Stimulated activated CD8-positive, alpha-beta memory T cell treated with anti-CD3 and anti-CD28 coated beads, Interleukin-15, amount 100 ng/mL, for 24 hours (primary cell): ENCODE measurements at places on chromosomes 1 and 21.

DNA sequence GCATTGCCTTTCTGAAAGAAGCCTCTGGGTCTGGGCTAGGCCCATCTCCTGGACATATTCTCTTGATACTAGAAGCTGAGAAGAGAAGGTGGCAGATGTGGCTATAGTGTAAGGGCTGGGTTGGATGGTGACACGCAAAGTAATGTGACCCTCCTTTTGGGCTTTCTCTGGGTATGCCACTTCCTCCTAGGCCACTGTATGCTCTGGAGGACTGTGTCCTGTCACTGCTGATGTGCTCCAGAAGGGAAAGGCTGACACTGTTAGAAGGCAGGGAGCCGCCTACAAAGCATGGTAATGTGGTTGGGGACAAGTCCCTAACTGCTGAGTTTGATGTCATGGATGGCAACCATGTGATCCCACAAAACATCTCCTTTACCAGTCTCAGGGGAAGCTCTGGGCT is 112.1 kb downstream of the BCAR3 start:
- DNase-seq: no peak

- DNase-seq: no peak
Observed at GRCh38 chr1:163305441-163305840, 16.3 kb upstream of the NUF2 start.

- no peak for DNase-seq
Observed at GRCh38 chr1:26824731-26825130, 1.8 kb upstream of the ZDHHC18 start.

DNA sequence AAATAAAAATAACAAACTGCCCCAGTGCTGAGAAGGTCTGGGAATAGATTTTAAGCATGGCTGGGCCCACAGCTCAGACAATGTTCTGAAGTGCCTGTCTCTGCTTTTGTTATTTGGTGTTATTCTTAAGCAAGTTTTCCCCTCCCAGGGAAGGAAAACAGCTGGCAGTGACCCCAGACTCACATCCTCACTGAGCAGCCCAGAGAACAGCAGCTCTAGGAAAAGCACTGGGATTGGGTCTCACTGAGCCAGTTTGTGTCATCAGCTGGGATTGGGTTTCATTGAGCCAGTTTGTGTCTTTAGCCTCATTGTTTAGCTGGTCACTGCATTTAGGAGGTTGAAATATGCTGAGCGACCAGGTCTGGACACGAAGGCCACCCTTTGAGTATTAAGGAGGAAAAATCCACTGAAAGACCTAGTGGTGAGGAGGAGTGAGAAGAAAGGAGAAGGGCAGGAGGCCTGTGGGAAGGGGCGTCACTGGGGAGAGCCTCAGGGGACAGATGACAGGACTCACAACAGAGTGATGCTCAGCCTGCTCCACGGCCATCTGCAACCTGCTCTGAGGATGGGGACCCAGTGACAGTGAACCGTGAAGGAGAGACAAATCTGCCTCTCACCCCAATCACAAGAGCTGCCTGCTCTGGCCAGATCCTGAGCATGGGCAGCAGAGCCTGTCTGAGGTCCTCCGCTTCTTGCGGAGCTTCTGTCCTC is 103.8 kb downstream of the TOMM20 start:
- DNase-seq: no peak

DNA sequence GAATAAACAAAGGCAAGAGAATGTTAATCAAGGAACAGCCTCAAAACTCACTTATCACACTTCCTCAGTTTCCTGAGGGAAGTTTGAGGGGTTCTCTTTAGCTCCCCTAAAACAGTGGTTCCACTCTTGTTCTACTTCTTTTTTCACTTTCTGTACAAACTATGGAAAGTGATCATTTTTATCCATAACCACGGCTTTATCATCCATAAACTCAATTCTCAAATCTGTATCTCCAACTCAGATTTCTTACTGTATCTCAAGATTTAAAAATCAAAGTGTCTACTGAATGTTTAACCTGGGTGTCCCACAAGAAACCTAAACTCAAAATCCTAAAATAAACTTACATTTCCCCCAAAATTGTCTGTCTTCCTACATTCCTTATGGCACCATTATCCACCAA is 3.9 kb downstream of the PFDN2 start:
- no peak for DNase-seq

DNA sequence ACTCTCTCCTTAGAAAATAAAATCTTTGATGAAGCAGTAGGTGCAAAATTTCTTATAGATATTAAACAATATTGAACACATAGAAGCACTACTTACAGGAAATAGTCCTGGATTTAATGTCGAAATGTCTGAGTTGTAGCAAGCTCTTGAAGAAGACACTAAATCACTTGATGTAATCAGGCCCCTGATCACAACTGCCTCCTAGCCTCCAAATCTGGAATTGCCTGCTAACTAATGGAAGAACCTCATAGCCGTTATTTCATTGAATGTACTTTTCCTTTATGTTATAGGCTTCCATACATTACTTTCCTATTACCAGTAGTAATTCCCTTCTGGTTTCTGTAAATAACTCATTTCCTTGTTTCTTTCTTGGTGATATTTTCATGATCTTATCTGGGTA is 675.7 kb upstream of the CHRM3 start:
- DNase-seq: no peak

GRCh38 chr1:152495066-152495675 is 15.4 kb upstream of the LCE5A start:
- DNase-seq: no peak

DNA sequence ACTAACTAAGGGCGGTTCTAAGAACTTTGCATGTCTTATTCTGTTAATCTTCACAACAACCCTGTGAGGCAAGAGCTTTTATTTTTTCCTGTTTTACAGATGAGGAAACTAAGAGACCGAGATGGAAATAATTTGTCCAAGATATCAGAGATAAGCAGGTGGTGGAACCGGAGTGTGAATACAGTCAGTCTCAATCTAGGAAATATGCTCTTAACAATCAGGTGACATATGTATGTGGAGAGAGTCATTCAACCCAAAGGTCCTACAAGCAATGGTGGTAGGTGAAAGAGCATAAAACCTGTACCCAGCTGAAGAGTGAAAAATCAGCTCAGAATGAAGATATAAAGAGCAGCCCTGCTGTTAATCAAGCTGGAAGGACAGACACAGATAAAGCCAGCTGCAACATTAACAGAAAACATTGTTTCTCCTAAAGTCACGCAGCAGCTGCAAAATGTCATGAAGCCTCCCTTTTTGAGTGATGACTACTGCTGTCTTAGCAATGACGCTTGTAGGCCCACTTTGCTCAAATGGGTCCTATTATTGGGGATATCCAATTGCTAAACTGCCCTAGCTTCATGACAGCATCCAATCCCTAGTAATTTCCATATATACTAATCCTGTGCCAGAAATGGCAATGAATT is 30.5 kb upstream of the FCAMR start:
- no peak for DNase-seq

DNA sequence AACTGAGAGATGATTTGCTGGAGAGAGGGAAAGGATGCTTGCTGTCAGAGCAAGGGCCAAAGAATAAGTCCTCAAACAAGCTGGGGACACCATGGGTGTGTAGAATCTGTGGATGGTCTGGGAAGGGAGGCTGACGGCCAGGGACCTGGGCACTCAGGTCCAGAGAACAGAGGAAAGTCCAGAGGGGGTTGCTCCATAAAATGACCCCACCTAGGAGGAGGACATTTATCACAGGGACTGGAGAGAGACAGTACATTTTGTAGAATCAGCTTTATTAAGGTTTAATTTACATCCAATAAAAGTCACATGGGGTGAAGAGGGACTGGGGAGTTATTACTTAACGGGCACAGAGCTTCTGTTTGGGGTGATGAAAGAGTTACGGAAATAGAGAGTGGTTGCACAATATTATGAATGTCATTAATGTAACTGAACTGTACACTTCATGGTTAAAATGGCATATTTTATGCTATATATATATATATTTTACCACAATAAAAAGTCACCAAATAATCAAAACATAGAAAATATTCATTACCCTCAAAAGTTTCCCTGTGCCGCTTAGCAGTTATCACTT is 73.0 kb upstream of the ABCD3 start:
- DNase-seq: no peak

DNA sequence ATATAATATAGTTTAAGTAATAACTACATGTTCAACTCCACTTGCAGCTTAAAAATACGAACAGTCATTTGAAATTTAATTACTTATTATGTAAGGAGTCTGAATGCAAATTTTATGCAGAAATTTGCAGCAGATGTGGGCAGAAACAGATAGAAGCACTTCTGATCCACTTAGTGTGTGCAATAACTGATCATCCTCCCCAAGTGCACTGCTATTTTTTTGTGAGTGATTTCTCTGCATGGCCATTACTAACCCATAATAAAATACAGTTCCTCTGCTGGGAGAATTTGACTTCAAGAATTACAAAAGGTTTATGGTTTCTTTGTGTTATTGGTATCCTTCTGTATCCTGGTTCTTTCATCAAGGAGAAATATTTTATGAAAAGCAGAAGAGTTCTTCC is 611.5 kb upstream of the RGS18 start:
- DNase-seq: no peak

- DNase-seq: no peak
Observed at GRCh38 chr1:94654031-94654430, 112.5 kb upstream of the F3 start.

GRCh38 chr1:109668123-109668775 is 392 bp downstream of the GSTM2 start:
- DNase-seq: no peak

GRCh38 chr1:11320153-11320936 is 47.3 kb downstream of the UBIAD1 start:
- no peak for DNase-seq

DNA sequence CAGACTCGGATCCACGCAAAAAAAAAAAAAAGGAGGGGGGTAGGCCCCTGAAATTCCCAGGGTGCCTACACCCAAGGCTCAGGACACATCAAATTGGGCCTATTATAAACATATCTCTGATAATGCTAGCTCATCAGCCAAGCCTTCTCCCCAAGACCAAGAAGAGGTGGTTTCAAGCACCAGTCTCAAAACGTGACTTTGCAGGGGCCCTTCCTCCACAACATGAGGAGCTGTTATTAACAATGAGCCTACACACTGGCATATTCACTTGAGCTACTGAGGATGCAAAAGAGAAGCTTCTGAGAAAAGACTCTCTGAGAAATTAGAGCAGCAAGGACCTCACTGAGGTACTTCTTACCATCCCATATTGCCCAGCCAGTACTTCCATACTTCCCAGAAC is 32.7 kb downstream of the ERI3 start:
- no peak for DNase-seq

GRCh38 chr21:33947451-33948095 is 32.0 kb upstream of the ATP5PO start:
- peak; percentile 44 for DNase-seq

- no peak for DNase-seq
Observed at GRCh38 chr1:31798433-31799195, 17.2 kb downstream of the SPOCD1 start.

DNA sequence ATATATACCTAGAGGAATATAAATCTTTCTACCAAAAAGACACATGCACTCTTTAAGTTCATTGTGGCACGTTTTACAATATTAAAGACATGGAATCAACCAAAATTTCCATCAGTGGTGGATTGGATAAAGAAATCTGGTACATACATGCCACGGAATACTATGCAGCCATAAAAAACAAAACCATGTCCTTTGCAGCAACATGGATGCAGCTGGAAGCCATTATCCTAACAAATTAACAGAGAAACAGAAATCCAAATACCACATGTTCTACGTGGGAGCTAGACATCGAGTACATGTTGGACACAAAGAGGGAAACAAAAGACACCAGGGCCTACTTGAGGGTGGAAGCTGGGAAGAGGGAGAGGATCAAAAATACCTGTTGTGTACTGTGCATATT is 33.0 kb upstream of the B3GALT2 start:
- no peak for DNase-seq

GRCh38 chr1:58363585-58363984 is 182.9 kb downstream of the OMA1 start:
- DNase-seq: no peak

GRCh38 chr1:39205102-39205780 is 746 bp downstream of the MACF1 start:
- DNase-seq: no peak

- DNase-seq: no peak
Observed at GRCh38 chr1:47332779-47333577, 612 bp upstream of the CMPK1 start.

DNA sequence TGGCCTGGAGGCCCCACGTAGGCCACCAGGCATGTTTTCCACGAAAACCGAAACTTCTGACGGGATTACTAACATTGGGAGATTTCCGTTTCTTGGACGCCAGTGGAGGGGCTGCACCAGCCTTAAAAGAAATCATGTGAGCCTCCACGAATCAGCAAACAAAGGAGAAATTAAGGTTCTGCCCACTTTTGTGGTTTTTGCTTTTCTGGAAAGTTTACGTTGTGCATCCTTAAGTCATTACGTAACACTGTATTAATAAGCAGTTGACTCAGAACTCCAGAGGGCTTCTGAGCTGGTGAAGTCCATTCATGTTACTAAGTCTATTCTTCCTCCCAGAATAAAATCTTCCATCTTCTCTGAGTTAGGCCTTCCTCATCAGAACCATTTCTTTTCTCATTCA is 168.5 kb downstream of the PSMG1 start:
- no peak for DNase-seq

DNA sequence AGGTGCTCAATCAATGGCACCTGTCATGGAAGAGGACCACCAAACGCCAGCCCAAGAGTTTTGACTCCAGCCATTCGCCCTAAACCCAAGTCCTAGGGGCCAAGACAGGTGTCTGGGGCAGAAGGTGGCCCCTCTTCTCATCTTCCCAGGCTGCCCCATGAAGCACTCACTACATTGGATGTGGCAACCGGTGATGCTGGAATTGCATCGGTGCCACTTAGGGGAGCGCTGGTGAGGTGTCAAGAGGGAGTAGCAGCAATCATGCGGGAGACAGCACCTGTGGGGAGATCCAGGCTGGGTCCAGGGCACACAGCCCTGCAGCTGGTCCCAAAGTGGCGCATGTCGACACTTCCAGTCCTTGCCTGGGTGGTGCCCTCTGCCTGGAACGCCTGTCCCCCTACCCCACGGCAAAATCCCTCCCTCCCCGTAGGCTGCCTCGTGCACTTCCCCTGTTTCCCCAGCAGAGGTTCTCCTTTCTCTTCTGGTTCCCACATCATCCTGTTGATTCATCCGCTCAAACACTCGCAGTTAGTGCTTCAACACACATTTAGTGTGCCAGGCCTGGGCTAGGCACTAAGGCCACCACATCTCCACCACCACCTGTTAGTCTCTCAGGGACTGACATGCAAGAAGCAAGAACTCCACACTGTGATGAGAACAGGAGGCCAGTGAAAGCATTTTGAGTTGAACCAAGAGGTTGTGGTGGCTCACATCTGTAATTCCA is 18.5 kb downstream of the PLA2G2D start:
- DNase-seq: peak; percentile 3
